Cardiac muscle cell (in vitro differentiated cells and primary cell): ENCODE measurements at places on chromosomes 2 and 18. TPM values are rescaled to one million over a fixed set of nuclear protein-coding genes. Genes with fewer than 3 reads are reported as not detected.
A peak's percentile ranks its signal among the peaks of the same experiment; 100 is the strongest.

OTOS gene
- not detected in 2 replicates for polyA plus RNA-seq

SERPINB3 gene
- not detected in 2 replicates for polyA plus RNA-seq

HSPD1 gene
- 484 and 551 TPM in 2 replicates for polyA plus RNA-seq

TUBA3E gene
- 0.70 TPM in 1 of 2 replicates, not detected in the other for polyA plus RNA-seq

LAMA3 gene
- polyA plus RNA-seq, result not detected in 2 replicates

FAM117B gene
- 11.4 and 11.5 TPM in 2 replicates for polyA plus RNA-seq

DNA sequence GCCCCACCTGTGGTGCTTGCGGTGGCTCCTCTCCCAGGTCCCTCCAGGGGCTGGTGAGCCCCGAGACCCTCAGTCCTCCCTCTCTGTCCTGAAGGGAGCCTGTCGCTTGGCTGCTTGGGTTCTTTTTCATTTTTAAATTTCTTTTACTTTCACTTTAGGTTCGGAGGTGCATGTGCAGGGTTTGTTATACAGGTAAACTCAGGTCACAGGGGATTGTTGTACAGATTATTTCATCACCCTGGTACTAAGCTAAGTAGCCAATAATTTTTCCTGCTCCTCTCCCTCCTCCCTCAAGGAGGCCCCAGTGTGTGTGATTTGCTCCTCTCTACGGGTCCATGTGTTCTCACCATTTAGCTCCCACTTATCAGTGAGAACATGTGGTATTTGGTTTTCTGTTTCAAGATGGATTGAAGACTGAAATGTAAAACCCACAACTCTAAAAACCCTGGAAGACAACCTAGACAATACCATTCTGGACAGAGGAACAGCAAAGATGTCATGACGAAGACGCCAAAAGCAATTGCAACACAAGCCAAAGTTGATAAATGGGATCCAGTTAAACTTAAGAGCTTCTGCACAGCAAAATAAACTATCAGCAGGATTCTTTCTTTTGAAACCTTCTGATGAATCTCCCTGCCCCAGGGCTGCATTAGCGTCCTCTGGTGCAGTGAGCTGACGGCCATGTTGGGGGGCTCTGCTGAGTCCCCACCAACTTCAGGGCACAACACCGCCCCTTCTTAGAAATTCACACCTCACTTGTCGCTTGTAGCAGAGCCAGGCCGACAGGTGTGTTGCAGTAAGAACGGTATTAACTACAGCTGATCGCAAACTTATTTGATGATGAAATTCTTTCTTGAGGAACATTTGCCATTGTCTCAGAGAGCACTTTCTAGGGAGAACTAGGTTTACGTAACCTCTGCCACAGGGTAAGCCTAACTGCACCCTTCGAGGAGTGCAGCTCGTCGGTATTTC is 135.3 kb downstream of the ZNF236 start:
- no peak for DNase-seq
- H3K27ac ChIP-seq, result no peak overlapping the region
- peaks cover 4% of the 10 kb centered on the region for H3K36me3 ChIP-seq
- H3K27me3 ChIP-seq, result no peaks in the 10 kb centered on the region

DNA sequence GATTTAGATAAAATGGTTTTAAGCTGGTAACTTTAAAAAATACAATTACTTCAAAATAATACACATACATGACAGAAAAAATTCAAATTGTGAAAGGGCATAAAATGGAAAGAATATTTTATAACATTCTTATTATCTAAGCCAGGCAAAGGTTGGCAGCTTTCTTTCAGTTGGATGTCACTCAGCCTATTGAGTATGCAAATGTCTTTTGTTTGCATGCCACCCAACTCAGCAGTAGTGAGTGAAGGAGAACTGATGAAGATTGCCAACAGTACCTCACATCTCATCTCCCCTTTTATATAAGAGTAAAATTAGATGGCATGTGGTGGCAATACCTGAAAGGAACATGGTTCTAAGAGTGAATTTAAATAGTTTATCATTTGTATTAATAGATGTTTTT is 24.8 kb downstream of the BMPR2 start:
- no peaks in the 10 kb centered on the region for H3K4me1 ChIP-seq
- no peaks in the 10 kb centered on the region for H3K27me3 ChIP-seq
- H3K4me3 ChIP-seq, result no peak overlapping the region
- no peaks in the 10 kb centered on the region for H3K36me3 ChIP-seq

GRCh38 chr18:76465630-76466409 is 29.2 kb downstream of the ZNF516 start:
- DNase-seq, result no peak
- no peak overlapping the region for H3K4me3 ChIP-seq
- H3K4me1 ChIP-seq, result peaks cover 3% of the 10 kb centered on the region
- no peaks in the 10 kb centered on the region for H3K27me3 ChIP-seq

DNA sequence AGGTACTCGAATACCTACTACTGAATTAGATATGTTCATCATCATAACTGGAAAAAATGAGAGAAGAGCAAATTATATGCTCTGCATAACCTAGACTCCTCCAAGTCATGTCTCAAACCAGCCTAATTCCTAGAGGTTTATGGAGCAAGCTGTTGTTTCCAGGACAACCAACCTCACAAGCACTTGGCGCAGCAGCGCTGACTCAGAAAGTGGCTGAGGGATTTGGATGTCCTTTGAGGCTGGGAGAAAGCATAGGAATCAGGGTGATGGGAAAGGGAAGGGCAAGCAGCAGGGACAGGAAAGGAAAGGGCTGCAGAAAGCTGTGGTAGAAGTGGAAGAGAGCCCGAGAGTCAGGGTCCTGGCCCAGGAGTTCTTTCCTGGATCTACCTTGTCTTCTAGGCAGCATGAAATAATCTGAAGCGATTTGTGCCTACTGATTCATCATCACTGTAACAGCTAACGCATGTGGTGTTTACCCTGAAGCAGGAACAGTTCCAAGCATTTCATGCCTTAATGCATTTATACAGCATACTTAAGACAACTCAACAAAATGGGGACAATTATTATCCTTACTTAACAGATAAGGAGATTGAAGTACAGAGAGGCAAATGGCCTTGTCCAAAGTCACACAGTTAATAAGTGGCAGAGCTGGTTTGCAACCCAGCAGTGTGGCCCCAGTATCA is 3.7 kb downstream of the PLEK start:
- no peaks in the 10 kb centered on the region for H3K36me3 ChIP-seq
- H3K4me1 ChIP-seq, result peaks cover 12% of the 10 kb centered on the region
- peak overlapping the region; percentile 58 for H3K27ac ChIP-seq
- no peaks in the 10 kb centered on the region for H3K27me3 ChIP-seq
- H3K4me3 ChIP-seq, result no peak overlapping the region

GRCh38 chr2:102005989-102006885 is 14.5 kb downstream of the IL1R2 start:
- H3K4me3 ChIP-seq, result no peak overlapping the region
- H3K27me3 ChIP-seq, result no peaks in the 10 kb centered on the region

DNA sequence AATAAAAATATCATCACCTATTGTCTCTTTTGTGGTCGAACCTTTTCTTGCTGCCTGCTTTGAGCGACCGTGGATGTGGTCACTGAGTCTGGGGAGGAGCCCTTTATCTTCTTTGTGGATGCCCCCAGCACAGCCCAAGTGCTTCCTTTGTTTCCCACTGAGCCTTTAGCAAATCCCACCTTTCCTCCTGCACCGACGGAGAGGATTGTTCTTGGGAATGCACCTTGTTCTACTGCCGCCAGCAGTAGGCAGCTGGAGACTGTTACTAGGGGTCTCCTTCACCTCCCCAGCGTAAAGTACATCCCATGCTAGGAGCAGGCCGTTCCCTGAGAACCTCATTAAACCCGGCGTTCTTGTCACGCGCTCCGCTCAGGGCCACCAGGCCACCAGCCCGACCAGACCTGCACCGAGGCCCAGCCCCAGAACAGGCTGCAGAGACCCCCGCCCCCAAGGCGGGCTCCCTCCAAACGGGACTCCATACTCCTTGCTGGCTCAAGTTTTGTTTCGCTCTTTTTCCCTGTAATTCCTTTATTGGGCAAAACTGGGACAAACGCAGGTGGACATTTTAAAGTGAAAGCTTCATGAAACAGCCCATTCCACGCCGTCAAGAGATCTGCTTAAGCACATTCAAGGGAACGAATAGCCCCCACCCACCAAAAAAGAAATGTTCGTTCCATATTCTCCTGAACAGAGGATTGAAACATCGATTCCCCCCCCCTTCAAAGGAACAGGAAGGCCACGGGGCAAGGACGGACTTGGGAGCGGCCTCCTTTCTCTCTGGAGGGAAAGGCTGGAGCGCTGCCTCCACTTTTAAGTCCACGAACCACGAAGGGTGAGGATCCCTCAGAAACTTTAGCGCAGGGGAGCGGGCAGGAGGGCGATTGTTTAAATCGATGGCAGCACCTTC is 1.1 kb upstream of the MAT2A start:
- no peaks in the 10 kb centered on the region for H3K27me3 ChIP-seq
- peak; percentile 48 for DNase-seq
- H3K4me1 ChIP-seq, result peaks cover 29% of the 10 kb centered on the region

DNA sequence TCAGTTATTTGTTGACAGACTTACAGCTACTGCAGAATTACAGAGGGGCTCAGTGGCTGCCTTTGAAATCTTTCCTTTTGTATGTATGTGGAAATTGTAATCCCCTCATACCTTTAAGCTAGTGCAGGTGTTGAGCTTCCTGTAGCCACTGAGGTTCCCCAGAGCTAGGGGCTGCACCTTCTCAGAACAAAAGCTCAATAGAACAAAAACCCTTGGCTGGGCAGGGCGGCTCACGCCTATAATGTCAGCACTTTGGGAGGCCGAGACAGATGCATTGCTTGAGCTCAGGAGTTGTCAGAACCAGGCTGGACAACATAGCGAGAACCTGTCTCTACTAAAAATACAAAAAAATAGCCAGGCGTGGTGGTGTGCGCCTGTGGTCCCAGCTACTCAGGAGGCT is 41.3 kb upstream of the CHMP1B start:
- no peak overlapping the region for H3K27ac ChIP-seq
- H3K27me3 ChIP-seq, result no peaks in the 10 kb centered on the region
- H3K4me1 ChIP-seq, result no peaks in the 10 kb centered on the region
- no peaks in the 10 kb centered on the region for H3K36me3 ChIP-seq

GRCh38 chr2:173998386-173998785 is 33.2 kb upstream of the SP3 start:
- no peaks in the 10 kb centered on the region for H3K27me3 ChIP-seq
- no peak for DNase-seq
- H3K4me1 ChIP-seq, result peaks cover 15% of the 10 kb centered on the region

GRCh38 chr2:45072862-45073237 is 63.6 kb upstream of the SIX2 start:
- H3K4me1 ChIP-seq, result peaks cover 21% of the 10 kb centered on the region
- peak overlapping the region; percentile 26 for H3K27ac ChIP-seq
- no peaks in the 10 kb centered on the region for H3K36me3 ChIP-seq

GRCh38 chr2:191833356-191833755 is 13.5 kb downstream of the CAVIN2 start:
- no peak overlapping the region for H3K4me3 ChIP-seq
- peaks cover 32% of the 10 kb centered on the region for H3K4me1 ChIP-seq
- H3K27ac ChIP-seq, result no peak overlapping the region
- no peaks in the 10 kb centered on the region for H3K36me3 ChIP-seq

- H3K4me3 ChIP-seq, result no peak overlapping the region
- no peaks in the 10 kb centered on the region for H3K36me3 ChIP-seq
- no peak overlapping the region for H3K27ac ChIP-seq
- H3K27me3 ChIP-seq, result no peaks in the 10 kb centered on the region
- peaks cover 16% of the 10 kb centered on the region for H3K4me1 ChIP-seq
These were observed 101.1 kb downstream of the B3GNT2 start for GRCh38 chr2:62296832-62297623.
